ENCODE measurements at places on chromosomes 2 and 18.
A peak's percentile ranks its signal among the peaks of the same experiment; 100 is the strongest.

DNA sequence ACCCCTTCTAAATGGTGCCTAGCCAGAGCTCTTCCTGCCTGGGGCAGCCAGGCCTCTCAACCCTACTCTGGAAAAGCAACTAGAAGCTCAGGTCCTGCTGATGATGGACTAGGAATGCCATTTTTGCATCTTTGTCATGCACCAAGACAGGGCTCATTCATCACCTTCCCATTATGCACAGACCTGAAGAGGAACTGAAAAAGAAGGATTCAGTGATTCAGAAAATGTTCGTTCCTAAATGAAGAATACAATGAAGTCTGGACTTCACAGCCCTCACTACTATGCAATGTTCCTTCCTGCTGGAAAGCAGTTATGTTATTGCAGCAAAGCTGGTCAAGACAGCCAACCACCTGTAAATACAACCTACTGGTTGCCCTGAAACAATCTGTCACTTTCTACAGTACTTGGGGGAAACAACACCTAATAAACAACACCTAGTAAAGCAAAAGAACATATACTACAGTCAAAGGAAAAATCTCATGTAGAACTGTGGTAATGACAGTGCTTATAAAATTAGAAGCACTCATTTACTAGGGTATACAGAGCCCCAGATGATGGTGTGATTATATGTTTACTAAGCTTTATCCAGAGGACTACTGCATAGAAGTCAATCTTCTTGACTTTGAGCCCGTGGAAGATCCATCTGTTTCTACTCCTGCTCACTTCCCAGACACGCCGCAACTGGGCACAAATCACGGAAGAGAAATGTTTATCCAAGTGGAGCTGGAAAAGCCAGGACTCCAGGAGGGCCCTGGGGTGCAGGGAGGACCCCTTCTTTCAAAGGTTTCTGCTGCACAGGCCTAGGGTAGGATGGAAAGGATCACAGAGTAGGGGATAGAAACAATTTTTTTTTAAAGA, 103.1 kb upstream of the THOC1 start:
- no peak for DNase-seq

GRCh38 chr18:58714821-58715220, 43.6 kb downstream of the MALT1 start:
- no peak for DNase-seq

DNA sequence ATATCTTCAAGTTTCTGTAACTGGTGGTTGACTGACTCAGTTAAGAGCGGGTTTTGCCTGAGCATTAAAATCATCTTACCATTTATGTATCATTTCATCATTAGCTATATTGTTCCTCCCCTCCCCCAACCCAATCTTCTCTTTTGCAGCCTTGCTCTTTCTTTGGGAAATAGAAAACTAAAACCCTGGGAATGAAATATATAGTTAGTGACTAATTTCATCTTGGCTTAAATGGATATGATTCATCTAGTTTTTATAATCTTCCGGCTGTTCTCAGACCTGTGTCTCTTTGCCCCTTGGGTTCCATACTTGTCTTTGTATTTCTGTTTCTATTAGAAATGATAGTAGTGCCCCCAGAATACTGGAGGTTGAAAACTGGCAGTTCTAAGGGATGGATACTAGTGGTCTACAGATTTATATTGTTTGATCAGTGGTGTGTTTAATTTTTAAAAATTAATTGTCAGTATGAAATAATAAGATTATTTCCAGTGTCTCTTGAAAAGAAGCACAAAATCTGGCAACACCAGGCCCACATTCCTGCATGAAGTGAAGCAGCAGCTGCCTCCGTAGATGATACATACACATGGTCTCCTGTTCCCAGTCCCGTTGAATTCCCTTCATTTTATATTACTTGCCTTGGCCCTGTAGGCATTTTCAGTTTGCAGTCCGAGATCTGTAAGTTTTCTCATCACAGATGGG, 44.5 kb downstream of the PHLPP1 start:
- DNase-seq = no peak

DNA sequence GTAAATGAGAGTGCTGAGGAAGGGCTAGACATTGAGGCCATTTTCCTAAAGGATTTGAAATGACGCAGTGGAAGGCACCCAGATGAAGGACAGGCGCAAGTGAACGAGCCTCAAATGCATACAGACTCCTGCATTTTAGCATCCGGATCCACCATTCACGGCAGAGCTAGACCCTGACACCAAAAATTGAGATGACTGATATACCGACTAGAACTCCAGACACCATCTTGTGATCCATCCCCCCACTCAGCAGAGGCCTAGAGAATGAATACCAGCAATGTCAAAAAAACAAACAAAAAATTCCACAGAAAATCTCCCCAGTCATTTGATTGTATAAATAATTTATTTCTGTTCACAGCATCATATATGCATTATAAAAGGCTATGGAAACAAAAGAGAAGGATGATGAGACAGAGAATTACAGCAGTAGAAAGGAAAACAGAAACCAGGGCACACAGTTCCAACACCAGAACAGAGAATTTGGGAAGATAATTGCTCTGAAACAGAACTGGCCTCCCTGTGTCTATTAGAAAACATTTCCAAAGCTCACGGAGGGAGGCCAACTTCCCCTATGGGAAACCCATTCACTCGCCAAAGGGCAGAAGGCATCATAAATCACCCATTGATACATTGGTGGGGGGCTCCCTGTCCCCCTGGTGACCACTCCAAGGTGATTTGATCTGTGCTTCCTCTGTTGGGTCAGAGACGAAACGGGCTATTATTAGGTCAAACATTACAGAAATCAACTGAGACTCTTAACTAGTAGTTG, 4.0 kb downstream of the ARL4C start:
- no peak for DNase-seq

- DNase-seq = no peak
These were observed 662.3 kb downstream of the IRS1 start for GRCh38 chr2:226137201-226137811.

GRCh38 chr2:204967199-204967960, 422.1 kb downstream of the PARD3B start:
- peak; percentile 37 for DNase-seq

DNA sequence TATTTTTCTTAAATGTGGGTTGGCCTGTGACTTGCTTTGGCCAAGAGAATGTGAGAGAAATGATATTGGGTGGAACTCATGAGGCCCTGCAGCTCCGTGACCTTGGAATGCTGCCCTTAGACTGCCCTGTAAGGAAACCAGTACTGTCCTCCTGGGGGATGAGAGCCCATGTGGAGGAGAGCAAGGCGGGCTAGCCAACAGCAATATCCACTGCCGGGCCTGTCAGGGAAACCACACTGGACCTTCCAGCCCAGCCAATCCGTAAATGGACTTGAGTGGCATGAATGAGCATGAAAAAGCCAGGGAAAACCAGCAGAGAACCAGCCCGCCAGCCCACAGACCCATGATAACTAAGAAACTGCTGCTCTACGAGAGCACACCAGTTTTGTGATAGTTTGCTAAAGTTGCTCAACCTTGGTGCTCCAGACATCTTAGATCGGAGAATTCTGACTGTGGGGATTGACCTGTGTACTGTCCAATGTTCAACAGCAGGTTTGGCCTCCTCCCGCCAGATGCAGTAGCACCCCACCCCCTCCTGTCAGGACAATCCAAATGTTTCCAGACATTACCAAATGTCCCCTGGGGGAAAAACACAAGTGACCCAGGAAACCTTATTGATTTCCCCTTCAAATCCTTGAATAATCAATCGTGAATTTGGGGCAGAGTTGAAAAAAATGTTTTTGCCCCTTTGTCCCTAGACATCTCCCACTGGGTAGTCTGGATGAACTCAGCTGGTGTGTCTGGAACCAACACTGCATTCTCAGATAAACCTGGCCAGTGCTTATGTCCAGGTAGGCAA, 27.2 kb downstream of the ALPK2 start:
- no peak for DNase-seq

DNA sequence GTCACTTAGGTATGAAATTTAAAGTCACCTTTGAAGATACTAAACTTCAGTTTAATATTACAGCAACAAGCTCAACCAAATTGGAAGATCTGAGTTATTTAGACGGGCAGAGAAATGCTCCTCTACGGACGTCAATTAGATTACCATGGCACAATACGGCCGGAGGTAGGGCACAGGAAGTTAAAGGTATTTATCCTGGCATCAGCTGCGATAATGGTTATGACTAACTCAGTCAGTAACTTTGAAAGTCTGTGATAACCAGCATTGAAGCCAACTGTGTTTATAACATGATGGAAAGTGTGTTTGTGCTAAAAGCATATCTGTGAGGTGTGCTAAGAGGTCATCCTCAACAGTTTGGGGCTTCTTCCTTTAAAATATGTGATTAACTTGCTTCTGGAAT, 117.3 kb downstream of the WDSUB1 start:
- no peak for DNase-seq

GRCh38 chr18:37550118-37550875, 15.3 kb downstream of the CELF4 start:
- no peak for DNase-seq

DNA sequence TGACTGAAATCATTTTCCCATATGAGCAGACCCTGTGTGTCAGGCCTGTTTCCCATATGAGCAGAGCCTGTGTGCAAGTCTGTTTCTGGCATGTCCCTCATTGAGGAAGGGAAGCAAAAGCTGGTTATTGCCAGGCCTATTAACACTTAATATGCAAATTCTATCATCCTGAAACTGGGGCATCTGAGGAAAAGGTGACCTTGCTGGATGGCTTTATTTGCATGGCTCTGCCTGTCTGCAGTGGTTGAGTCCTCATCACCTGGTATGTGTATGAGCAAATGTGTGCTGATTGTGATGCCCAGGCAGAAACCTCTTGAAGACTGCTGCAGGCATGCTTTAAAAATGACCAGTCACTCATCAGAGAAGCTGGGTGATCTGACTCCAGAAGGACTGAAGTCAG, 31.2 kb downstream of the EIF4E2 start:
- DNase-seq = no peak

GRCh38 chr2:24123922-24124580, 782 bp downstream of the FAM228B start:
- DNase-seq = no peak

- DNase-seq = no peak
These were observed 194.8 kb downstream of the NDUFA10 start for GRCh38 chr2:239830121-239831000.

DNA sequence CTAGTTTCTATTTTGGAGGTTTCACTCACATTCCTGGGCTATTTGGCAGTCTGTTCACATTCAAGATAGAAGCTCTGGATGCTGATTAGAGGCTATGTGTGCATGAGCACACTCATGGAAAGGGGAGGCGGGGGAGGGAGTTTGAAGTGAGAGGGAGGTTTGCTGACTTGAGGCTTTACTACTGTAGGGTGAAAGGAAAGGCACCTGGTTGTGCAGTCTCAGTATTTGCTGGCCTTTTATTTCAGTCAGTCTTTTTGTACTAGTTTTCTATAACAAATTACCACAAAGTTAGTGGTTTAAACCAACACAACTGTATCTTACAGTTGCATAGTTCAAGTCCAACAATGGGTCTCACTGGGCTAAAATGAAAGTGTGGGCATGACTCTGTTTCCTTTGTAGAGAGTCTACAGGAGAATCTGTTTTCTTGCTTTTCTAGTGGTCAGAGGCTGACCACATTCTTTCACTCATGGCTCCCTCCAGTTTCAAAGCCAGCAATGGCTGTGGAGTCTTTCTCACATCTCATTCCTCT, 47.7 kb upstream of the NR4A2 start:
- DNase-seq = no peak

DNA sequence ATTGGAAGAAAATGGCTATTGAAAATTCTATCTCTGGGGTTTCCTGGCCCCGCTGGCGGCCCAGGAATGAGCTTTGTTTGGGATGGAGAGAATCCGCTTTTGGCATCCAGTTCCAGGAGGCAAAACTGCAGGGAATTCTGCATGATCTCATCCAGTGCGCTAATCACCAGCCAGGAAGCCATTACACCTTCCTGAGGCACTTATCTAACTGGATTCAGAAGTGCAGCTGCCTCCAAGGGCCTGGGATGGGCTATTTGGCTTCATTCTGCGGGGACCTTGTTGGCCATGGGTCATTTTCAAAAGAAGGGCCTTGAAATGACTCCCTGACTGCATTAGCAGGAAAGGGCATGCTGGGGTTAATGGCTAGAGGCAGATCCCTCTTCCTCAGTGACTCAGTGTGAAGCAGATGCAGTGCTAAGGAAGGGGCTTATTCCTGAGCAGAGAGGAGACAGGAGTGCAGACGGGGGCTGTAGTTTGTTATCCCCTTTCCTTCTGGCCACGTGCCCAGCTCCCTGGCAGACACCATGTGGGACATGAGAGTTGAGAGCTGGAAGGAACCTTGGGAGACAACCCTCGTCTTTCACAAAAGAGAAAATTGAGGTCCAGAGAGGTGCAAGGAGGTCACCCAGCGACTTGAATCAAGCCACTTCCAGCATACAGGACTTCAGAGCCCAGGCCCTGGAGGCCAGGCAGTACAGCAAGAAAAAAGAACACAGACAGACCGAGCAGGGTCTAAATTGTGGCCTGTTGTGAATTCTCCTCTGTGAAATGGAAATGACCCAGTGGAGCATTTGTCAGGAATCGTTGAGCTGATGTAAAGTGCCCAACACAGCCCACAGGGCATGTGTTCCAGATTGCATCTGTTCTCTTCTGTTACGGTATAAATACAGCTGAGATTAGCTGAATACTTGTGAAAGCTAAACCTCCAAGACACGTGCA, 161.8 kb downstream of the PRKCE start:
- no peak for DNase-seq

DNA sequence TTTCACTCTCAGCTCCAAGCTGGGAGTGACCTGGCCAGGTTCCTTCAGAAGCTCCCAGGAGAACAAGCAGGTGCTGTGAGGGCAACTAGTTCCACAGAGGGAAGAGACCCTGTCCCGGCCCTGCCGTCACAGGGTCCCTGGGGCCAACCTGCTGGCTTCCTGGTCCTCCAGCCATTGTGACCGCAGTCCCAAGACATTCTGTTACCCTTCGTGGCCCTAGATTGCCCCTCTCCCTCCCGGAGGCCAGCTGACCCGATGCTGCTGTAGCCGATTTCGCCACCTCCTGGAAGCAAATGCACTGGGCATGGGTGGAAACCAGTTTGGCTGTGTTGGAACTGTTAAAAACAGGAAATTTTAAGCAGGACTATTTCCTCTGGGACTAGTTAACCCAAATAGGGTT, 55.4 kb downstream of the EPAS1 start:
- no peak for DNase-seq

DNA sequence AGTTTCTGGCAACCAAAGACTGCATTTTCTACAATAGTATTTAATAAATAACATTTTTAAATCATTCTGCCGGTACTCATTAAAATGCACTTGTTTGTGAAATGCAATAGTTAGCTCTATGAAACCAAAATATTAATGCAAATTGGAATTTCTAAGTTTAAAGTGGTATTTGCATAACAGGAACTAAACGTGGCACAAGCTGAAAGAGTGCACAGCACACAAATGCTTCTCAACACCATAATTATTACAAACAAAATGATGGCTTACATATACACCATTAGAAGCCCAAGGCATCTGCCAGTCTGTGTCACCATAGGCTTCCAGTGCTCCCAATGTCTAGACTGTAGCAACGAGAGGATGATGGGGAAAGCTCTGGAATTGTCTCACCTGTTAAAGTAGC, 280.5 kb downstream of the TCF4 start:
- DNase-seq = no peak
